Kasumi-1 (cell line): ENCODE measurements at places on chromosomes 11 and 22.

GRCh38 chr11:86147004-86147403 lies 78.1 kb upstream of the PICALM start:
- no peak for DNase-seq

- DNase-seq: no peak
These were observed at the start of gene VPREB1 for GRCh38 chr22:22244316-22245250. Gene VPREB1 (plus strand): TSS chr22:22244786. CDS start chr22:22244814, 28 bp downstream.

- DNase-seq: no peak
These were observed 33.0 kb upstream of the PAK1 start for GRCh38 chr11:77506857-77507256.

- no peak for DNase-seq
These were observed 69.4 kb upstream of the AMPD3 start for GRCh38 chr11:10385696-10386095.

DNA sequence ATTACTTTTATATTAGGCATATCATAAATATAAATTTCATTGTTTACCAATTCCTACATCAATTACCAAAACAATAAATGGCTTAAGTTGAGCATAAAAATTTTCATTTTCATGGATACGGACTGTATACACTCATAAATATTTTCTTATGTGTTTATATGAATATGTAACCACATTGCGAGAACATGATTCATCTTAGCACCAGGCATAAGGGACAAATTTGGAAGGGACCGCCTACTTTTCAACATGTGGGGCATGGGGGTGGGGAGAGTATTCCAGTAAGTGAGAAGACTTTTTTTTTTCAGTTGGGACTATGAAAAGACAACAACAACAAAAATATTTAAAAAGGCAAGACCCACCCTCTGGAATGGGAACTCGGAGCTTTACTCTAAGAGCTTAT lies 296.1 kb downstream of the RAB38 start:
- DNase-seq: no peak
